Myocyte (in vitro differentiated cells): ENCODE measurements at places on chromosomes 7 and 10. TPM values are rescaled to one million over a fixed set of nuclear protein-coding genes. Genes with fewer than 3 reads are reported as not detected.

Gene WIPF3
- total RNA-seq = 1.5 and 2.5 TPM in 2 replicates

Gene ELFN1
- not detected in 2 replicates for total RNA-seq

Gene AKR1C2
- 33.3 and 49.4 TPM in 2 replicates for total RNA-seq

Gene SCART1
- 0.83 and 1.4 TPM in 2 replicates for total RNA-seq

Gene RNF32
- 1.1 and 2.9 TPM in 2 replicates for total RNA-seq

Gene SFRP5
- total RNA-seq = 0.91 and 1.4 TPM in 2 replicates

Gene NPY4R
- not detected in 2 replicates for total RNA-seq

Gene GPR141
- total RNA-seq = not detected in 2 replicates

Gene GATA3
- 0.11 TPM in 1 of 2 replicates, not detected in the other for total RNA-seq
